Skin of body (tissue), 3 donors: ENCODE measurements at places on chromosomes 16 and 17. TPM values are rescaled to one million over a fixed set of nuclear protein-coding genes. Genes with fewer than 3 reads are reported as not detected.
A peak's percentile ranks its signal among the peaks of the same experiment; 100 is the strongest.

DNA sequence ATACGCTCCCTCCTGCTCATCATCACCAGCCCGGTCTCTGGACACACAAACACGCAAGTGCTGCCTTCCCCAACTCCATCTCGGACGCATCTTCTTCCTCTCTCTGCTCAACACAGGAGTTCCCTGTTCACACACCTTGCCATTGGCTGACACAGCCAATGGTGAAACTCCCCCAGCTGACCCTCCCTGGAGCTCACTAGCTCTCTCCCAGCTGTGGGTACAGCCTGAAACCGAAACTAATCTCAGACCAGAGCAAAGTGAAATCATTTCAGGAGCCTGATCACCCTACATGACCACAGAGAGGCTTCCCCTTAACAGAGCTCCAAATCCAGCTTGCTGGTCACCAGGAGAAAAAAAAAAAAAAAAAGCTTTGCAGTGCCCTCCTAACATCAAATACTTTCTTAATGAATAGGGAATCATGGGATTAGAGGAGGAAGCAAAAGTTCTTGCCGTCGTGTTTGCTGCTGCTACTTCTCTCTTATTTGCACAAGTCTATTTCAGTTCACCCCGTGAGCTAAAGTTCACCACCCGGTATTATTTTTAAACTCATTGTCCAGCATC, 8.3 kb downstream of the CUEDC1 start:
- DNase-seq: peak; percentile 53

DNA sequence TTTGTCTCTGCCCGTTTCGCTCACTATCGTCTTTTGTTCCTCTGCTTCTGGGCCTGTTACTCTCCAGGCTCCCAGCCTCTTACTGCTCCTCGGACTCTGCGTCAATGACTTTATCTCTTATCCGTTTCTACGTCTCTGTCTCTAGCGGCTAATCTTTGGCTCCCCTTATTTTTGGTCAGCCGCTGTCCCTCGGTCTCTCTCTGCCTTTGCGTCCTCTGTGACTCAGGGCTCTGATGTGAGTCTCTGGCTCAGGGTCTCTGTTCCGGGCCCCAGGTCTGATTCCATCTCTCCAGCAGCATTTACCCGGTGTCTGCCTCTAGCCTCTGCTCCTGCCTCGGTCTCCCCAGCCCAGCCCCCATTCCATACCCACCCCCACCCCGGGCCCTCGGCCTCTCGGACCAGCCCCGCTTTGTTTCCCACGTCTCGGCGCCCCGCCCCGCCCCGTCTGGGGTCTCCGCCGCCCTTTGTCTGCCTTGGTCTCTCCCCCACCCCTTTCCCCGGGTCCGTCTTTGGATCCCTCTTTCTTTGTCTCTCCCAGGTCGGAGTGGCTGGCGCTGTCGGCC, 547 bp upstream of the ZNF48 start:
- no peak for DNase-seq

Gene JPH3
- 0.69 TPM for total RNA-seq

DNA sequence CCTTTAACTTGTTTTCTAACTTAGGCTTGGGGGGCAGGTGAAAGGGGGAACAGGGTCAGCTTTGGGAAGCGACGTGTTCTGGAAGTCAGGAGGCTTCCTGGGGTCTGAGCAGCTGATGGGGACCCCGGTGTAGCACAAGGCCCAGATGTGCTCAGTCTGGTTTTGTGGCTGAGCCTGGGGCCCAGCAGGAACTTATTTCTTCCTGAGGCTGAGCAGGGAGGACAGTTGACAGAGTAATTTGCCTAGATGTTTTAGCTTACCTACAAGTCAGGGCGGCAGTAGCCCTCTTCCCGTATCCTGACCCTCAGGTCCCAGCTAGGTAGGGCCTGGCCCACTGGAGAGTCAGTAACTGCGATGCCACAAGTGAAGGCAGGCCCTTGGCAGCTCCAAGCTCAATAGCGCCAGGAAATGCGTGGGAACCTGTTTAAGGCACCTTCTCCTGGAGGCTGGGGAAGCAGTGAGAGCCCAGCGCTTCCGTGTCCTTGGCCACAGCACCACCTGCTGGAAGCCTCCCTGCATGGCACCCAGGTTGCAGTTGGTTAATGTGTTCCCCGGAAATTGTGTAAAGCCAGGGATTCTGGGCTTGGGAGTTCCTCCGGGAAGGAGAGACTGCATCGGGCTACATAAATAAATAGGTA, 5.2 kb downstream of the CCR7 start:
- peak; percentile 90 for DNase-seq

DNA sequence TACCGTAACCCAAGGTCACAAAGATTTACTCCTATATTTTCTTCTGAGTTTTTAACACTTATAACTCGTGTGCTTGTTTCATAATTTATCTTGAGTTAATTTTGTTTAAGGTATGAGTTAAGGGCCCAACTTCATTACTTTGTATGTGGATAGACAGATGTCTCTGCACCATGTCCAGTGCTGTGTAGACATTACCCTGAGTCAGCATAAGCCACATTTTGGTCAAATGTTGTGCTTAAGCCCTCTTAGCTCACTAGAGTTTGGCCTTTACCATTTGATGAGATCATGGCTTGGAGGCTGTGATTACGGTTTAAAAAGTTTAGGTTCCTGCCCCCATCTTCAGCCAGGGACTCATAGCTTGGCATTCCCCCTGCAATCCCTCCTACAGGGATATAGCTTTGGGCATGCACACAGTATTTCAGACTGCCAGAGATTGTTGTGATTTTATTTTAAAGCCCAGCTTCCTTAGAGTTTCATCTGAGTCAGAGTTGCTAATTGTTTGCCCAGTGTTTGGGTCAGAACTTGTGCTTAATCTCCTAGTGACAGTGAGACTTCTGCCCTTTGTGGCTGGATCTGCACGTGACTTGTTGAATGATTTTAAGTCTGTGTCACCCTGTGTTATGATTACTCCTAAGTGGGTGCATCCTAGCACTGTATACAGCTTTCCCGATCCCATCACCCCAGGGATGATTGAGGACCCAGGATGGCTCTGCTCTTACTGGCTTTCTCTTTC, 393.1 kb downstream of the CNTNAP4 start:
- no peak for DNase-seq

DNA sequence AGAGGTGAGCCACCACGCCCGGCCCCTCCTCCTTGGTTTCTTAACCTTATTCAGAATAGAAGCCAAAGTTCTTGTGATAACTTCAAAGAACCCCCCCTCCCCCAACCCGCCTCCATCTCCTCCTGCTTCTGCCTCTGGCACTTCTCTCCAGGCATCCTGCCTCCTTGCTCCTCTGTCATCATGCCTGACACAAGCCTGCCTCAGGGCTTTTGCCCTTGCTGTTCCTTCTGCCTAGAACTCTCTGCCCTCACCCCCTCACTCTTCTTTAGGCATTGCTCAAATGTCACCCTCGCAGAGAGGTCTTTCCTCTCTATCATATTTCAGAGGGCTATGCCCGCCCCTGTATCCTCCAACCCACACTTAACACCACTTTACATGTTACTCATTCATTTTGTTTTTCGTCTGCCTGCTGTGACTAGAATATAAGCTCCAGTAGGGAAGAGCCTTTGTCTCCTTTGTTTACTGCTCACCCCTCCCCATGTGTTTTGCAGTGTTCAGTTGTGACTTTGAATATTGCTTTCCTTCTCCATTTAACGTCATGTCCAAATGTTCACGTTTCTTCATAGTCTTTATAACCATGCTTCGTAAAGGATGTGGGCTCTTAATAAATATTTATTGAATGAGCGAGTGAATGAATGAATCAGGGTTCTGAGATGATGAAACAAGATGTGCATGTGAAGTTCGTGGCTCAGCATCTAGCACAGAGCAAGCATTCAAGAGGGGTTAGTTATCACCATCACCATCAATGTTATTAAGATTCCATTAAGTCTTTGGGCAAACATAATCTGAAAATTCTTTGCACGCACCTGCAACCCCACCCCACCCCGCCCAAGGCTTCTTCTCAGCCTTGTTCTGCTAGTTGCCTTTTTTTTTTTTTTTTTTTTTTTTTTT, 186.2 kb upstream of the WSCD1 start:
- no peak for DNase-seq

DNA sequence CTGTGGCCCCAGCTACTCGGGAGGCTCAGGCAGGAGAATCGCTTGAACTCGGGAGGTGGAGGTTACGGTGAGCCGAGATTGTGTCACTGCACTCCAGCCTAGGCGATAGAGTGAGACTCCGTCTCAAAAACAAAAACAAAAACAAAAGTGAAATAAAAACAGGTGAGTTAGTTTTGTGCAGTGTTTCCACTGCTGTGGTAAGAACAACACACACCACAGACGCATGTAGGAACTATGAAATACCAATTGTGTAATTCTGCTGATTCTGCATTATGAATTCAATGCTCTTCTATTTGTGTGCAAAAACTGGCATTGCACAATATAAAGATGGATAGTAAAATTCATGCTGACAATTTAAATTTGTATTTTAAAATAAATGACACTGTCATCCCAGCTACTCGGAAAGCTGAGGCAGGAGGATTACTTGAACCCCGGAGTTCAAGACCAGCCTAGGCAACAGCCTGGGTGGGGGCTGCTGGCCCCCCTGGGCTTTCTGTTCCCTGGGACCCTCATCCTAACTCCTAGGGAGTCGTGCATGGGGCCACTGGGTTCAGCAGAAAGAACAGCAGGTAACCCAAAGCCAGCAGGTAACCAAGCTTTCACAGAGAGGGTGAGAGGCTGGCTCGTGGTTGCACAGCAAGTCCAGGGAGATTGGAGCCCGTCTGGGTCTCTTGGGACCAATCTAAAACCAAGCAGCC, 10.6 kb upstream of the RHBDF2 start:
- DNase-seq: no peak

DNA sequence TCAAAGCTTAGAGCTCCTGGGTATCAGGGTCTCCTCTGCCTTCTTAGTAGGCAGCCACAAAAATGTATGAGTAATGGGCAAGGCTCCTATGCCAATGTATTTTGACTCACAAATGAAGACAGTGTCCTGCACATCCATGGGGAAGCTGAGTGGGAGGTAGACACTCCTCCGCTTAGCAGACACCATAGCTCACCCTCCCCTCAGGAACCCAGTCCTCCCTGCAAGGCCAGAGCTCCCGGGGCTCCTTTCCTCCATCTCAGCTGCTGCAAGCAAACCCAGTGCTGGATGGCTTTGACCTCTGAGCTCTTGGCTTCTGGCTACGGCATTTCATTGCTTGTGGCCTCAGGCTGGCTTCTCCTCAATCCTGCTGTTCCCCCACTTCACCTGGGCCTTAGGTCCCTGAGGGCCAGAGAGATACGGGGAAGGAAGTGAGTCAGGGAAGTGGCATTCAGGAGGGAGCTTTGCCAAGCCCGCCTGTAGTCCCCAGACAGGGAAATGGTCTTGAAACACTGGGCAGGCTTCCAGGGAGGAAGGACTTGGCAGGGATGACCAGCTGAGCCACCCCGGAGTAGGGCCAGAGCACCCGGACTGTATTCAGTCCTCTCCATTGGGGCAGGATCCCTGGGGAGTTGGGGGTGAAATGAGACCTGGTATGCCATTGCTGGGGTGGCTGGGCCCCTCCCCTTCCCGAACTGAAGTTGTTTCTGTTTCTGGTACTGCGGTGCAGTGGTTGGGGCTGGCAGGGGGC, 4.5 kb downstream of the ABCC3 start:
- no peak for DNase-seq

GRCh38 chr17:17300624-17301568, 2.3 kb upstream of the NT5M start:
- no peak for DNase-seq

Gene HS3ST3A1
- total RNA-seq: 1.9 TPM

Gene KIF18B
- total RNA-seq: 2.8 TPM

DNA sequence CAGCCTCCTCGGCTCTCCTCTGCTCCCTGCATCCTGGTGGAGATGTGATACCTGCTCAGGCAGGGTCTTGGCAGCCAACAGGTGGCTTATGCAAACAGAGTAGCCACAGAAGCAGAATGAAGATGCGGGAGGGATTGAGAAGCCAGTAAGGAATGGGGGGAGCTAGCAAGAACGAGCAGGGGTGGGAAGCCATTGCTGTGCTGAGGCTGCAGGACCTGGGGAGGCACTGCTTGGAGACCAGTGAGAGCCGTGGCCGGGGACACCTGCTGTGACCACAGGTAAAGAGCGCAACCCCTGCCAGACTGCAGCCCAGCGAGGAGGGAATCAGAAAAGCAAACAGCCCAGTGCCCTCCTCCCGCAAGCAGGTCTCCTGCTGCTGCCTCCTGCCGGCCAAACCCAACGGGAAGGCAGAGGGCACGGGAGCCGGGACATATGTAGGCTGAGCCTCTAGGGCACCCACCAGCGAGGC, 14.7 kb downstream of the AIPL1 start:
- no peak for DNase-seq

DNA sequence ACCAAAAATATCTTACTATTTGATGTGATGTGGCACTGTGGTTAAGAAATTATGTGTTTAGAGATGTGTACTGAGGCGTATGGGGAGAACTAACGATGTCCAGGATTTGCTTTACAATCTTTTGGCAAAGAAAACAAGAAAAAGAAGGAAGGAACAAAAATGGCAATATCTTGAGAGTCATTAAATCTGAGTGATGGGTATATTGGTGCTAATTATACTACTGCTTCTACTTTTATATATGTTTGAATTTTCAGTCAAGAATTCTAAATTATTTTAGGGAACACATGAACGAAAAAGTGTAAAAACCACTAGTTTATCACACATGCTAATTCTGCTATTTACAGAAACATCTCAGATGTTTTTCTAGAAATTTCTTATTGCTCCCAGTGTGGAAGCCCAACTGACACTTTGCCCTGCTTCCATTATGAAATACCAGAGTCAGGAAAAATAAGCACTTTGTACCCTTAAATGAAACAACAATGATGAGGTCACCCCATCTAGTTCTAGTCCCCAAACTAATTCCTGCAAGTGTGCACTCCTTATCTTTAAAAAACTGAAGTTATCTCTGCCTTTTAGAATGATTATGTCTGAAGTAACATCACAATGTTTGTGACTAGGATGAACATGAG, 18.8 kb downstream of the TAT start:
- no peak for DNase-seq

DNA sequence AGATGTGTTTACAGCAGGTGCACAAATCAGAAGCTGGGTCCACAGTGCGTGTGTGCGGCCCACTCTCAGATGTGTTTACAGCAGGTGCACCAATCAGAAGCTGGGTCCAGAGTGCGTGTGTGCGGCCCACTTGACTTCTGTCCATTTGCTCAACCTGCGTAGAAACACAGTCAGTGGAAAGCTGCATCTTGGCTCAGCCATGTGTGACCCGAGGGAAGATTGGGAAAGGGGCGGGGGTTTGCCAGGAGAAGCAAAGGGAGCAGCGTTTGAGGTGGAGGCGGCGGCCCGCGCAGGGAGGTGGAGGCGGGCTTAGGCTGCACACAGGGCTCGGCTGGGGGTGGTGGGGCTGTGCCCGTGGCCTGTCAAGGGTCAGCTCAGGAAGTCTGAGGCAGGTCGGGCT, 4.3 kb downstream of the CTU2 start:
- no peak for DNase-seq

DNA sequence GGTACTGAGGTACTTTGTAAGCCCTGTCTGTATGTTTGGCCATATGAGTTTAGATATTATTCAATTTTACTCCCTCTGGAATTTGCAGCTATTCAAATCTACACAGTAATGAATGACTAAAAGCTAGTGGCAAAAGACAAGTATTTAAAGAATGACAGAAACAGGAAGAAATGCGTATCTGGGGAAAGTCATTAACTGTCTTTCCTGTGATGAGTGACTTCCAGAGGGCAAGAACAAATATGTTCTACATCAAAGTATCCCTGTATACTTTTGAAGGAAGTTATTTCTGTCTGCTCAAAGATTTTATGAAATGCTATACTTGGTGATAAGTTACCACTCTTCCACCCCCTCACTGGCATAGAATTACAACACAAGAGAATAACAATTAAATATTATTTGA, 489.3 kb upstream of the SOX9 start:
- DNase-seq: no peak

Gene MIS12
- total RNA-seq: 14.0 TPM
